ENCODE measurements at places on chromosomes 2 and 18.

DNA sequence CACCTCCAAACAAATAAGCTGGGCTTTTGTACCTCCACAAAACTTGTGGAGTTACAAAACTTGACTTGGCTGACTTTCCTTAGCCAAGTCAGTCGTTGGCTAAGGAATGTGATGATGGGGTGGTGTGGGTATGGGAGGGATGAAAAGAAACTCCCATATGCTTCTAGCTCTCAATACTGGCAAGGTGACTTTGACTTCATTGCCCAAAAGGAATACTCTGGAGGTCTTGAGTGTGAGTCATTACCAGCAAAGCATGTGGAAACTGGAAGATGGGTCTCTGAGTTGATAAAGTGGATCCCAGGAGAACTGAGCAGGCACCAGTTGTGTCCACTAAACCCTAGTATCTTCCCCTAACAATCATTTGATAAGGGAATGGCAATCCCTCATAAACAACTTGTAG lies 226.7 kb downstream of the GULP1 start:
- no peak for DNase-seq

DNA sequence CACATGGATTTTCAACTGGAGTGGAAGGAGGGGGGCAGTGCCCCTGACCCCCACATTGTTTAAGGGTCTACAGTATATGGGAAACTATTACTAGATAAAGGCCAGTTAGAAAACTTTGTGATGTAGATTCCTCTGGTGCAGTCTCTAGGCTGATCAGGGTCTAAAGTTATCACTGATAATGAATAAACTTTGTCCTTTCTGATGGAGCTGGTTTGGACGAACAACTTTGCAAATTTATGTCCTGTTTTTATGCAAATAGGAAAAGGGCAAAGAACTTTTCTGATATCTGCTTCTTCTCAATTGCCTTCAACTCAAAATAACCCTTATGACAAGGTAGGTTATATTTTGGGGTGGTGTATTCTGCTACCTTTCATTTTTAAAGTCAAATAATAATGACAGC lies 829.2 kb upstream of the ACVR2A start:
- DNase-seq, result no peak

DNA sequence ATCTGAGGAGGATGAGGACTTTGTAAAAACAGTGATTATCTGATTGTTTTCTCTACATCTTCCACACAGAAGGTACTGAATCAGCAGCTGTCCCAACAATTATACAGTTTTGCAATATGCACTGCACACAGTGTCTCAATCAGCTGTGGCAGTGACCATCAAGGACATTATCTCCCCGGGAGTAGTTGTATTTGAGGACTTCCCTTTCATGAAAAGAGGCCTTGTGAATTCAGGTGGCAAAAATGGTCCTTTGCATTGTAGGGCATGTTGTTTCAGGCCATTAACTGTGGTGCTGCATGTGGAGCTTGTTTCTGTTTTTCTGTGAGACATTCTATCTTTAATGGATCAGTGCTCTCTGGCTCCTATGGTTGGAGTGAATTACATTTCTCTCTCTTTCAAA lies 779.4 kb upstream of the FSHR start:
- no peak for DNase-seq

GRCh38 chr2:234550511-234551107 lies 53.7 kb upstream of the ARL4C start:
- DNase-seq, result peak; percentile 69

- no peak for DNase-seq
Observed at GRCh38 chr2:121519153-121519552, 11.5 kb upstream of the RNU4ATAC start.

DNA sequence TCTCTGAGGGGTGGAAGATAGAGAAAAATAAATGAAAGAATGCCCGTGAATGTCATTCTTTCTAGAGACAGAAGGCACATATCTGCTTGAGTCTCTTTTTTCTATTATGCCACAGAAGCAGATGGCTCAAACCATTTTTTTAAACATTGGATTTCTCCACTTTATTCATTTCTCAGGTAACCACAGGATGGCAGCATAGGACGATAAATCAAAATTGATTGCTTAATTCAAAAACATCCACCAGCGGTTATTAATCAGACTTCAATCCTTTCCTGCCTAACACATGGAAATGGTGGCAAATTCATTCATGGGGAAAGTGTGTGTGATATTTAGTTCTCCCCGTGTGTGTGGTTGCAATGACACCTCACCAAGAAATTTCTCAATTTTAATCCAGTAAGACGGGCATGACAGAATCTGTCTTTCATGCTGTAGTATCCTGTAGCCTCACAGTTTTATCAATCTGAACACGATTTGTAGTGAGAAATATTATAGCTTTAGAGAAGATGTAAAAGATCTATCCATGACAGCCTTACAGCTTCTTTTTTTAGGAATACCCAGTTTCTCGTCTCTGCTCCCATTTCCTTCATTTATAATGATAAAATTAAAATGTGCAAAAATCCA lies 72.2 kb downstream of the DSC3 start:
- peak; percentile 33 for DNase-seq

DNA sequence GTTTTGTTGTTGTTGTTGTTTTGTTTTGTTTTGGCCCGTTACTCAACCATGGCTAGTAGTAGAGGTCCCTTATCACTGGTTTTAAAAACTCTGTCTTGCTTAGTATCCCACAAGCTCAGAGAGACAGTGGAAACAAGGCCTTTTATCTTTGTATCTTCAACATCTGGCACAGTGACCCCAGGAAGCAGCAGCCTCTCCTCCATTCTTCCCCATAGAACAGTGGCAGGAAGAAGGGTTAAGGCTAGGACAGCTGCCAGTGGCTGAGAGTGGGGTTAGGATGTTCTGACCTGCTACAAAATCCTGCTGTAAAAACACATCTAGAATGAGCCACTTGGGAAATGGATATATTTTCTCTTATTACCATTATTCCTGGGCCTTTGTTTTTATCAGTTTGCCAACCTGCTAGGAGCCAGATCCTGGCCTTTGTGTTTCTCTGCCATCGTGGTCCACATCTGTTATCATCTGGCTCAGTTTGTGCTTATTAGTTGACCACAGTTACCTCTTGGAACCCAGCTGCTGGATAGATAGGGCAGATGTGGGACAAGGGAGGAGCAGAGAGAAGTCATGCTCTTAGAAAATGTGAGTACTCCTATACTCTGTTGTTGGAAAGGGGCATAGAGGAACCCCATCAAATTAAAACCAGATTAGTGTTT lies 246.8 kb downstream of the AGPS start:
- no peak for DNase-seq

- no peak for DNase-seq
Observed at GRCh38 chr2:181326661-181327060, 130.5 kb upstream of the ITGA4 start.

GRCh38 chr2:71665168-71666093 lies 212.1 kb downstream of the DYSF start:
- DNase-seq, result no peak

DNA sequence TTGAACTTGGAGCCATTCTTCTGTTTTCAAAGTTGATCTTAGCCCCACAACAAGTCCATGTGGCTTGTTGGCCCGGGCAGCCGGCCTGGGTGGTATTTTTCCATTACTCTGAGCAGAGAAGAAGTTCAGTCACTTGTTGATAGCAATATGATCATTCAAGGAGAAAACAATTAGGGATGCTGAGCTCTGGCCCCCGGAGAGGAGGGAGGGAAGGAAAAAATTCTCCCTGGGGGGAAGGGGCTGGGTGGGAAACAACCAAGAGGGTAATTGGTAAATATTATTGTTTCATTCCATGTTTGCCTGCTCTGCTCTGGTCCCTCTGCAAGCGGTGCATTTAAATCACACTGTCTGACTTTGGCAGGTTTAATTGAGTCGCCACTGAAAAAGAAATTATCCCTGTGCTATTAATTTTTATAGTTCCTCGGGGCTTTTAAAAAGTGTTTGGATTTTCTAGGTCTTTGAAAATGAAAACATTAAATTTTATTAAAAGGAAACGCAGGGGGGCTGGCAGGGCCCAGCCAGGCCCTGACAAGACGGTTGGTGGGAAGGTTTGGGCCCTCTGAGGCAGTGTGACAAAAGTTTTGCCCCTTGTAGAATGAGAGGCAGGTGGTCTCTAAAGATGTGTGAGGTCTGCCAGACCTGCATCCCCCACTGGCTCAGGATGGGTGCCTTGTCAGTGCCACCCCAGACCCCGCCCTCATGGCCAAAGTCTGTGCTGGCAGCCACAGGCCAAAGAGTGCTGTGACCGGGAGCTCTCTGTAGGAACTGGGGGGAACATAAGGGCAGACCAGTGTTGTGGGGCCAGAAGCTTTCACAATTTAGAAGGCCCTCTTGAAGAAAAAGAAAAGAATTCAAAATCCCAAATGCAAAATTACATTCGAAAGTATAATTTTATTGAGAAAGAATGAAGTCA lies 52.5 kb upstream of the SLC14A2 start:
- DNase-seq, result no peak

DNA sequence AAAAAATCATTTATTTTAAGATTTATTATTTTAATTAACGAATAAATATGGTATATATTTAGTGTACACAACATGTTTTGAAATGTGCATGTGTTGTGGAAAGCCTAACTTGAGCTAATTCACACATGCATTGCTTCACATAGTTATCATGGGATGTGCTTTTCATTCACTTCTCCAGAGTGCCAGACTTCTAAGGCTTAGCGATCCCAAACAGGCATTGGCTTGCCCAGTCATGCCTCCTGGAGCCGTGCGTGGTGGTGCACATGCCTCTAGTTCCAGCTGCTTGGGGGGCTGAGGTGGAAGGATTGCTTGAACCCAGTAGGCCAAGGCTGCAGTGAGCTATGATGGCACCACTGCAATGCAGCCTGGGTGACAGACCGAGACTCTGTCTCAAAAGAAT lies 40.5 kb downstream of the ARHGEF4 start:
- no peak for DNase-seq

DNA sequence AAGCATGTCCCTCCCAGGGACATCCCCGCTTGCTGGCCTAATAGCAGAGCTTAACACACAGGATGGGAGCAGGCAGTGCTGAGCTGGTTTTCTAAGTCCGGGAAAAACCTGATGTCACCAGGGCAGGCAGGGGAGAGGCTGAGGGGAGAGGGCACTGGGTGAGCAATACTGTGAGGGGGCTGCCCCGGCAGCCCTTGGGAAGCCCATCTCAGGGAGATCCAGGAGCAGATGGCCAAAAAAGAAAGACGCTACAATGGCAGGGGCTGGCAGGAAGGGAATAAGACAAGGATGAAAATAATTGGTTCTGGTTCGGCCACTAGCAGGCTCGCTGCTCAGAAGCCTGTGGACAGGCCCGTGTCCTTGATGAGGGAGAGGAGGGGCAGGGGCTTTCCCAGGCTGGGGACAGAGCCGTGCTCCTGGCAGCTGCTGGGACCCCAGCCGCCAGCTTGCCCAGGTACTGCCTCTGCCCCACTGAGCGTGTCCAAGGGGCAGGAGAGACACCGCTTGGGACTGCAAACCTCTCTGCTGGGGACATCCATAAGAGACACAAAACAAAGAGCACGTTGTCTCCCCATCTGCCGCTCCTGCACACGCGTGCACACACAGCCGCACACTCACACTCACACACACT lies 30.2 kb downstream of the SMAD7 start:
- DNase-seq, result no peak

DNA sequence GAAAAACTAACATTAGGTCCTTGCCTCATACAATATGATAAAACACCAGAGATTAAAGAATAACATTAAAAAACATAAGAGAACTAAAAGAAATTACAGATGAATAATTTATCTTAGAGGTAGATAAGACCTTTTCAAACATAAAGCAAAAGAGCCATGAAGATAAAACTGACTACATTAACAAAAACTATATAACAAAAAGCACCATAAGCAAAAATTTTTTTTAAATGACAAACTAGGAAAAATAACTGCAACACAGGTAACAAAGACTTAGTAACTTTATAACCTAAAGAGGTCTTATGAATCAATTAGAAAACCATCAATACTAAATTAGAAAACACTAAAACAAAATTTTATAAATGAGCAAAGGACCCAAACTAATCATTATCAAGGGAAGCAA lies 16.3 kb upstream of the SERTAD2 start:
- DNase-seq, result no peak

GRCh38 chr18:53745224-53745967 lies 479.1 kb downstream of the MBD2 start:
- no peak for DNase-seq

Data from SW480 (cell line).